ENCODE measurements at places on chromosomes 1 and 21.

DNA sequence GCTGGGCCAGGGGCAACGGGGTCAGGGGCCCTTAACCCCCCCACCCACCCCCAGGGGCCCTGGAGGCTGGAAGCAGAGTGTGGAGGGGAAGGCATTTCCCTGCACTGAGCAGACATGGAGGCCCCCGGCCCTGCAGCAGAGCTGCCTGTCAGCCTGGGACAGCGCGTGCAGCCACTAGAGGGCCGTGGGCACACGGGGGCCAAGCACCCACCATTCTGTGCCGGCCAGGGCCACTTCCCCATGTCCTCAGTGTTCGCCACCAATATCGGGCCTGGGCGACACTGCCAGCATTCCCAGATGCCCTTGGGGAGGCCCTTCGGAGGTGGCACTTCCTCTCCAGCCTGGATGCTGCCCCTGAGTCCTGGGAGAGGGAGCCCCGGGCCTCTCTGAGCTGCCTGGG, 23.2 kb upstream of the ARHGEF16 start:
- DNase-seq: no peak

GRCh38 chr21:31117128-31117916, 79.0 kb upstream of the KRTAP19-8 start:
- peak; percentile 53 for DNase-seq

DNA sequence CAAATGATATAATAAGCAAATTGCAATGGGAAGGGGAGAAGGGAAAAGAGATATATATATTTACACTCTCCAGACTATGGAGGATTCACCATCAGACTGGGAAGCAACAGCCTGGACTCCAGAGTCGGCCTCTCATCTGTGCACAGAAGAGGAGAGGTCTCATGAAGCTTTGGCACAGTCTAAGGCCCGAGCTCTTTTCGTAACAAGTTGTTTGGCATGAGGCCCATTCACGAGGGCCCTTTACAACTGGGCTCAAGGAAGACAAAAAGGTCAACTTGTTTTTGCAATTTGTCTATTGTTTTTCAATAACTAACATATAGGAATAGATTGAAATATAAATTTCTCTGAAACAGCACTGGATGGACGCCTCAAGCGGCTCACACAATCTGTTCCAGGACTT, 66.7 kb upstream of the AJAP1 start:
- DNase-seq: no peak

GRCh38 chr1:9242338-9242969, 7.9 kb downstream of the H6PD start:
- DNase-seq: peak; percentile 32

DNA sequence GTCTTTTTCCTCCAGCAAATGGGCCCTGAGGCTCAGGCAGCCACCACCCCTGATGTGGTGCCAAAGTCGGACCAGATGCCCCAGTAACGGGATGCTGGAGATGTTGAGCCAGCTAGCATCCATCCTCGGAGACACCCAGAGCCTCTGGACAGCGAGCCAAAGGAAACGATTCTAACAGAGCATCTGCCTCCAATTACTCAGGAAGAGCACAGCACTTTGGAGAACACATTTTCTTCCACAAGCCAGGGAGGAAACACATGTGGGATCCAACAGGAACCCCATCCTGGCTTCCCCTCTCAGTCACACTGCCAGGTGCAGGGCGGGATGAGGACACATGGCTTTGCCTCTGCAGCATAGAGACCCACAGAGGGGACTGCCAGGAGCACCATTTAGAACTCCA, 44.9 kb downstream of the C1orf198 start:
- DNase-seq: no peak

GRCh38 chr1:195903203-195903602, 705.0 kb downstream of the KCNT2 start:
- no peak for DNase-seq

DNA sequence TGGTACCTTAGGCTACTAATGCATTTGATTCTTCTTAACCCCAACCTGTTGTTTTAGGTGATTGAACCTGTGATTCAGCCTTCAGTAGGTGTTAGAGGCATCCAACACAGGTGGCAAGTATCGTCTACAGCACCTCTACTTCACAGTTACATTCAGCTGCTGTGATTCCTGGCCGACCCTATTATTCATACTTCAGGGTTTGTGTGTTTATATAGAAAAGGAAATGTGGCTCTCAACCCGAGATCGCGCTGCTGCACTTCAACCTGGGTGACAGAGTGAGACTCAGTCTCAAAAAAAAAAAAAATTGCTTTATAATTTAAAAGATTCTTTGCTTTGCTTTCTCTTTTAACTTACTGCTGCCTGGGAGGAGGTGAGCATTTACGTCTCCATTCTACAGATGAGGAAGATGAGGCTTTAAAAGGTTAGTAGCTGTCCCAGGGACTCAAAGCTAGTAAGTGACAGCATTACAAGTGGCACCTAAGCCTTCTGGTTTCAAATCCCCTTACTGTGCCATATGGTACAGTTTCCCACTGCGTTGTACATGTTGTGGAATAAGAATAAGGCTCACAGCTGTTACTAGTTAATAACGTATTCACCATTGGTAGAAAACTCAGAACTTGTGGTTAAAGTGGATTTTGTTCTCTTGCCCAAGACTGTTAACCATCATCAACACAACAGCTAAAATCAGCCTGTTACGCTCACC, 9.9 kb upstream of the GPR25 start:
- peak; percentile 23 for DNase-seq

DNA sequence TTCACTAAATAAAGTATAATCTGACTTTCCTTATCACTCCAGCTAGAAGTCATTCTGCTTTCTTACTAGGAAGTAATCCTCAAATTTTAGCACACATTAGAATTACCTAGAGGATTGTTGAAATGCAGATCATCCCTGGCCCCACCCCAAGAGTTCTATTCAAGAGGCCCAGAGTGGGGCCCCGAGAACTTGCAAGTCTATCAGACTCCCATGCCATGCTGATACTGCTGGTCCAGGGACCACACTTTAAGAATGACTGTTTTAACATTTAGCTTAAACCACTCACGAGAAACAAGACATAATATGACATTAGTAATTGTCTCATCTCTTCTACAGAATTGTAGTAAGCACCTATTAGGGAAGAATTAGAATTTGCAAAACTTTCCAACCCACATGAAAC, 7.7 kb upstream of the SYNJ1 start:
- no peak for DNase-seq

GRCh38 chr1:233679030-233679429, 65.1 kb downstream of the KCNK1 start:
- no peak for DNase-seq

- peak; percentile 45 for DNase-seq
These were observed 292.7 kb downstream of the TPR start for GRCh38 chr1:186082235-186082937.

DNA sequence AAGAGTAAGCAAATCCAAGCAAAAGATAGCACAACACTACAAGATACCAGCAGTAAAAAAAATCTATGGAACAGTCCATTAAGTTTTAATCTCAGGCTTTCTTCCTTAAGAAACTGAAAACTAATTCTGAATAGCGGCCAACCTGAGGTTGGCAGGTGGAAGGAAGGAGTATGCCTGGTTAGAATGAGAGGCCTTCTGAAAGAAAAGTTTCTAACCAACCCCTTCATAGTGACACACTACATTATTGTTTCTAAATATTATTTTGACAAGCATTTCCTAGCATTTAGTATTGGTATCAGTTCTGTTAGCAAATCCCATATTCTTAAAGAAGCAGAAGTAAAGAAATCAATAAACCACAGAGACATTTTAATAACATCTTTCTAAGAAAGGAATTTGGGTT, 205.7 kb upstream of the PTBP2 start:
- no peak for DNase-seq

DNA sequence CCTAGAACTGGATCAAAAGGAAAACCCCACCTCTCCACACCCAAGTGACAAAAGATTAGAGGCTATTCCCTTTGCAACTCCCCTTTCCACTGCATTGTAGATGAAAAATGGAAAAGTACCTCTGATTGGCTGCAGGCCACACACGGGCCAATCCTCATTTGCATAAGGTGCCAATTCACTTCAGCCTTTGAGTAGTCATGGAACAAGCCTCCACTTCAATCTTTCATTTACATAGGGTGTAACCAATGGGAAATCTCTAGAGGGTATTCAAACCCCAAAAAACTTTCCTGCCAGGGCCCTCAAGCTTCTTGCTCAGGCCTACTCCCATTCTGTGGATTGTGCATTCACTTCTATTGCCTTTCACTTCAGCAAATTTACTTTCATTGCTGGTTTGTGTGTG, 122.3 kb upstream of the KCND3 start:
- DNase-seq: no peak

- DNase-seq: no peak
These were observed 25.0 kb downstream of the TTC39A start for GRCh38 chr1:51305371-51305823.

DNA sequence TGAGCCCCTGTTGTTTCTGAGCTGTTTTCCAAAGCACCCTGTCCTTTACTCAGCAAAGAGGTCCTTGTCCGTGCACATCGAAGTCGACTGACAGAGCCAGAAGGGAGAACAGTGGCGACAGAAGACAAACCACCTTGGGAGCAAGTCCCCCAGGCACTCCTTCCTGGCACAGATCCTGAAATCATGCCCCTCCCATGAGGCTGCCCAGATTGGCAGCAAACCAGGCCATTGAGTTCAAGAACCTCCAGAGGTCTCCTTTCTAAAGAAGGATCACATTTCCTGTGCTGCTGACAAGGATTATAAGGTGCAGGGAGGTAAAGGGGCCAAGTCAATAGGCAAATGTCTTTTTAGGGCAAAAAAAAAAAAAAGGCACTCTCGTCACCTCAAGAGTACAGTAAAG, 84.7 kb upstream of the HIVEP3 start:
- DNase-seq: no peak

GRCh38 chr1:192747301-192747700, 61.5 kb upstream of the RGS2 start:
- DNase-seq: peak; percentile 50

DNA sequence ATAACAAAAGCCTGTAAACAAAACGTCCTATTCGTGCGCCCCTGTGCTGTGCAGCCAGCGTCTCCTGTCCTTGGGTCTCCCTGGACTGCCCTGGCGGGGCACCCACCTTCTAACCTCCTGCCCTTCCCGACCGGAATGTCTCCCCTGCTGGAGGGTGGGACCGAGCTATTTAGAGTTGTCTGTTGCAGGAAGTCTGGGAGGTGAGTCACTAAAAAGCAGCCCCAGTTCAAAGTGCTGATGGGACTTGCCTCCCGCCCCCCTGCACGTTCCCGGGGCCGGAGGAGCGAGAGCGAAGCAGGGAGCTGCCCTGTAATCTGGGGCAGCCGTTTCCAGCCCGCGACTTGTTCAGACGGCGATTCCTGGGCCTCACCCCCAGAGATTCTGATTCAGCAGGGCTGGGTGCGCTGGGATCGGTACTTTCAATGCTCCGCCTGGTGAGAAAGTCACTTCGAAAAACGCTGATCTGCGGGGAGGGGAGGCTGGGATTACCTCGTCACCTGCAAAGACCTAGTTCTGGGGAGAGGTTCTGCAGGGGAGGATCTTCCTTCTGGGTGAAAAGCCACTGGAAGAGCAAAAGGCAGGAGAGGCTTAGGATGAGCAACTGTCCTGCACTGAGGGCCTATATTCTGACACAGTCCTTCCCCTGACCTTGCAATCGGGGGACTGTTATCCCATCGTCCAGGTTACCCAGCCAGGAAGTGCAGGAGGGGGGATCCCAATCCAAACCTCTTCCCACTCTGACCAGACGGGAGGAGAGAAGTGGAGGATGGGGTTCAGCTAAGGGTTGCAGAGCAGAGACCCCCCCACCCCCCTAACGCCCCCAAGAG, 1.2 kb upstream of the DHRS3 start:
- DNase-seq: peak; percentile 85

DNA sequence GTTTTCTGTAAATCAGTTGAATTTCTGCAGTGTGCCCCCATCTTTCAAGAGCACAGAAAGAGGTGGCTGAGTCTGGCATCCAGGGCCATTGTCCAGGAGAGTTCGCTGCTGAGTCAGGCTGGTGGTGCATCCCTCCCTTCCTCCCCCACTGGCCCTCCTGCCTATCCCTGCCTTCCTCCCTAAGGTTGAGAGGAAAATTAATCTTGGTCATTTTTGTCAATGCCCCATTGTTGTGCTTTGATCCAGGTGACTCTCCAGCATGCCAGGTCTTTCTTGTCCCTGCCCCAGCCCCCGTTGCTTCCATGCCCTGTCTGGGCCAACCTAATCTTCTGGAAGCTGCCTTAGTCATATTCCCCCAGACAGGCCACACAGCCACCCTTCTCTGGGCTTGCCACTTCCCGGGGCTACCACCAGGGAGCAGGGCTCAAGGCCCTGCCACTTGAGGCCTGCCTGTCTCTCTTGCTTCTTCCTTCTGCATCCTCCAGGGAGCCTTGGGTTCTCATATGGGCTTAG, 26.6 kb downstream of the PROK1 start:
- DNase-seq: no peak

DNA sequence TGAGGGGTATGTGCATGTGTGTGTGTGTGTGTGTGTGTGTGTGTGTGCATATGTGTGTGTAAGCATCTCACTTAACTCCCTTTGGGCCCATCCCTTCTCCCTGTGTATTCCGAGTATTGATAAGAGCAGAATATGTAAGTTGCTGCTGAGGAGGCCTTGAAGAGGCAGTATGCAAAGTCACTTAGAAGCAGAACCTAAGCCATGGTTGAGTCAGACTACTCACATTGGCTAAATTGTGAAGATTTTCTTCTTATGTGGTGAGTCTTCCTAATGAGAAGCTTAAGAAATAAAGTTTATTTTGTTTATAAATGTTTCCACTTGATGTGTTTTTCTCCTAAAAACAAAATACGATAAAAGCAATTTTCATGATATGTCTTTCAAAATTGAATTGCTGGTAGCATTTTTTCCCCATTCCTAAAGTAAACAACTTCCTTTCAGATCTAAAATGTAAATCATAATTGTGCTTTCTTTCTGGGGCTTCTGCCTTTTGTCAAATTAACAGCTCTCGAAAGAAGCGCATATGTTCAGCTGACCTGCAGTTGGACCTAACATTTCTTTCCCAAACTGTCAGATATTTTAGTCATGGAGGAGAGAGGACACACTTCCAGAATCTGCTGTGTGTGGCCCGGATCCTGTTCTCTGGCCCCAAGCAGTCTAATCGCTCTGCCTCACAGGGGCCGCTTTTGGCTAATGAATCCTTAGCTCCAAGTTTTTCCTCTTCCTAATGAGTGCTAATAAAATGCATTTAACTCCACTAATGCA, 284.0 kb downstream of the DUSP10 start:
- DNase-seq: peak; percentile 30

- no peak for DNase-seq
These were observed 205.6 kb upstream of the GJB5 start for GRCh38 chr1:34549199-34549598.

DNA sequence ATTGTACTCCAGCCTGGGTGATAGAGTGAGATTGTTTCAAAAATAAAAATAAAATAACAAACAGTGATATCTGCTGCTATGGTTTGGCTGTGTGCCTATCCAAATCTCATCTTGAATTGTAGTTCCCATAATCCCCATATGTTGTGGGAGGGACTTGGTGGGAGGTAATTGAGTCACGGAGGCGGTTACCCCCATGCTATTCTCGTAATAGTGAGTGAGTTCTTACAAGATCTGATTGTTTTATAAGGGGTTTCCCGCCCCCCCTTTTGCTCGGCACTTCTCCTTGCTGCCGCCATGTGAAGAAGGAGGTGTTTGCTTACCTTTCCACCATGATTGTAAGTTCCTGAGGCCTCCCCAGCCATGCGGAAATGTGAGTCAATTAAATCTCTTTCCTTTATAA, 47.8 kb downstream of the ACTL8 start:
- no peak for DNase-seq

Measured in foreskin fibroblast (primary cell).